ENCODE measurements at places on chromosomes 2 and 18.
A peak's percentile ranks its signal among the peaks of the same experiment; 100 is the strongest.

DNA sequence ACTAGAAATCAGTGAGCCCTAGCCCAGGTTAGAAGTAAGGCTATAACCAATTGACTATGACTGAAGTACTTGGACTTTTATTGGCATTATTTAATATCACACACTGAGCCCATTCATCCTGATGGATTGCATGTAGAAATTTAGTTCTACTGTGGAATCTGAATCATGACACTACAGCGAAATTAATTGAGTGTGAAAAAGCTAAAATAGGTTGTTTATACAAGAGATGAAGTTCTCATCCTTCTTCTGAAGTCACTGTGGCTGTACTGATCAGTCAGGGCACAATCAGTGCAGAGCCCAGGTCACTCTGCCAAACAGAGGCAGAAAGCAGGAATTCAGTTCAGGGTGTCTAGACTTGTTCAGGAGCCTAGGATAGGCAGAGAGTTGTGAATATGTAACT, 158.9 kb downstream of the BABAM2 start:
- DNase-seq: no peak

- no peak for DNase-seq
Observed at GRCh38 chr18:3485153-3486149, 35.5 kb downstream of the TGIF1 start.

GRCh38 chr2:38690499-38691420, 24.8 kb downstream of the GALM start:
- no peak for DNase-seq

DNA sequence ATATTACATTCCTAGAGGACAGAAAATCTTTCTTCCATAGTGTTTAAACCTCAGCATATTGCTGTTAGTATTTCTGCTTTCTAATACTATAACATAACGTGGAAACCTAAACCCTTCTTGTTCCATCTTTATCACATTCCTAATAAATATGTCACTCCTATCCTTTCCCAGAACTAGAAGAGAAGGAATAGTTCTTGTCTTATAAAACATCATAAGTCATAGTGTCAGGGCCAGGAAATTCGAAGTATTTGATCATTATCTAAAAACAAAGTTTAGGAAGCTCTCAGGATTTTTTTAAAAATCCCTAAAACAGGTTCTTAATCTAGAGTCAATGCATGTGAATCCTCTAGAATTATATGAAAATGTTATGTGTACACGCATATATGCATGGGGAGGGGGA, 2.0 kb downstream of the NHEJ1 start:
- DNase-seq: no peak

GRCh38 chr18:37403788-37404187, 161.8 kb downstream of the CELF4 start:
- no peak for DNase-seq

- DNase-seq: no peak
Observed at GRCh38 chr2:166775176-166775575, 113.1 kb upstream of the XIRP2 start.

GRCh38 chr2:20939931-20940795, 103.7 kb downstream of the APOB start:
- no peak for DNase-seq

DNA sequence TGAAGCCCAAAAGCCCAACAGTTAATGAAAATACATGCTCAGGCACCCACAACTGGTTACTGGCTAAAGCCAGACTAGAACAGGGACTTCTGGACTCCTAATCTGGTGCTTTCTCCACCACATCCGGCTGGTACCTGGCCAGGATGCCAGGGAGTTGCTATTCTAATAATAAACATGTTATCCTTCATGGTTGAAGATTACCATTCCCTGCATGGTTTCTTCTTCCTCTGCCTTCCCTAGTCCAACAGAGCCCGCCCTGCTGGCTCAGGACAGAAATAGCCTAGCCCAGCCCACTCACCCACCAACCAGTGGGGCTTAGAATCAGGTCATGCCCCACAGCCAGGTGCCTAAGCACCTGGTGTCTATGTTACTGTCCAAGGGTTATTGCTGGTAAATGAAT, 184.2 kb downstream of the TMEM247 start:
- DNase-seq: no peak

DNA sequence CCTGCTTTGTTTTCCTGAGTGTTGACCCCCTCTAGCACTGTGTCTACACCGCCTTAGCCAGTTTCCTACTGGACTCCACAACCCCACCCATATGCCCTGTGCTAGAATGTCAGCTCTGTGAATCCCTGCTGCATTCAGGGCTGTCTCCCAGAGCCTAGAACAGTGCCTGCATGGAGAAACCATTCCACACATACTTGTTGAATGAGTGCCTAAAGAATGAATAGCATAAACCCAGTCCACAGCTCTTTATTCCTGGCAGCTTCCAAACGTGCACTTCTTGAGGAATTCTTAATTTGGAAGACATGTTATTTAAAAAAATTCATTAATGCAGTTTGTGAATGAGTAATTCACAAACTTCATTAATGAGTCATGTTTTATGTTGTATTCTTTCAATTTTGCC, 6.5 kb upstream of the NAPG start:
- DNase-seq: no peak

DNA sequence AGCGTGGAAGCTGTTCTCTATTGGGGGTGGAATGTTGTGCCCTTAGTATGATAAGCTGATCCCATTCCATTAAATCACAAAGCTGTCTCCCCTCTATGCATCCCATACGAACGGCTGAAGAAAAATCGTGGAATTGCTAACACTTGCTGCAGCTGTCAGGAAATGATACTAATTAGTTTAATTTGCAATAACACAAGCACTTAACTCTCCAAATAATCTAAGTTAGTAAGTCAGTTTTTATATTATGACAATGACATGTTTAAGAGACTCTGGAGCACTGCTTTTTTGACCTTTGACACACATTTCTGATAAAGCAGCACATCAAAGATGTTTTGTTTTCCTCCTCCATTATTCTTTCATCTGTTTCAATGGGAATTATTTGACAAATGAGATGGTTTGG, 123.7 kb upstream of the SATB2 start:
- no peak for DNase-seq

GRCh38 chr2:20574930-20575329, 76.0 kb downstream of the HS1BP3 start:
- no peak for DNase-seq

DNA sequence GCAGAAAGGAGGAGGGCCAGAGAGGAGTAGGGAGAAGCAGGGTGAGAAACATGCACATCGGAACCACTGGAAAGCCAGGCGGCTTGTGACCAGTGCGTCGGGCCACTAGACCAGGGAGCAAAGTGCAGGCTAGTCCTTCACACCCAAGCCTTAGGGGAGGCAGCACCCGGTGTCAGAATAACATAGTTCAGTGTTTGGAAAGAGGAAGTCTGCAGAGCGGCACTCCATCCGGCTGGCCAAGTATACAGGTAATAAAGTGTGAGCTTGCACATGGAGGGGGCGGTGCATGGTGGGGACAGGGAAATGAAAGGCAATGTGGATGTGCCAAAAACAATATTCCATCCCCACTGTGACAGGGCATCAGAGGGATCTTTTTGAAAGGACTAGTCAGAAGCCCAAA, 69.7 kb downstream of the ZNF521 start:
- DNase-seq: no peak

- DNase-seq: no peak
Observed at GRCh38 chr2:193695367-193695766, 1500.6 kb upstream of the TMEFF2 start.

DNA sequence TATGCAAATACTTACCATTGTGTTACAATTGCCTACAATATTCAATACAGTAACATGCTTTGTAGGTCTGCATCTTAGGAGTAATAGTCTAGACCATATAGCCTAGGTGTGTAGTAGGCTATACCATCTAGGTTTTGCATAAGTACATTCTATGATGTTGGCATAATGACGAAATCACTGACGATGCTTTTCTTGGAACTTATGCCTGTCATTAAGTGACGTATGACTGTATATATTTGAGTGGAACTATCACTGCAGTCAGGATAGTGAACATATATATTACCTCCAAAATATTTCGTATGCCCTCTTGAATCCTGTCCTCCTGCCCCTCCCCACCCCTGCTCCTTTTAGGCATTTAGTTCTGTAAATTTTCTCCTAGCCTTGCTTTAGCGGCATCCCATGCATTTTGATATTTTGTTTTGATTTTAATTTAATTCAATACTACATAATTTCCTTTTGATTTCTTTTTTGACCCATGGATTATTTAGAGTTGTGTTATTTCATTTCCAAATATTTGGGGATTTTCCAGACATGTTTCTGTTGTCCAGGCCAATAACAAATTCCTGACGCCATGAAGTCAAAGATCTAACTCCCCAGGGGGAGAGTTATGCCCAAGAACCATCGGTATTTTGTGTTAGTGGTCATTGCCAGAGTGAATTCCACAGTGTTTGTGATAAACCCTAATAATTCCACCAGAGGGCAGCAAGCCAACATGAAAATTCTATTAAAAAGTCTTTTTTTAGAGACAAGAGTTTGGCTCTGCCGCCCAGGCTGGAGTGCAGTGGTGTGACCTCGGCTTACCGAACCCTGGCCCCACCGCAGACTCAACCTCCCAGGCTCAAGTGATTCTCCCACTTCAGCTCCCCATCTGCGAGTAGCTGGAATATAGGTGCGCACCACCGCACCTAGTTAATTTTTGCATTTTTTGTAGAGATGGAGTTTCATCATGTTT, 24.2 kb upstream of the CASP8 start:
- DNase-seq: peak; percentile 68

GRCh38 chr18:42640160-42640559, 475.3 kb downstream of the RIT2 start:
- no peak for DNase-seq

GRCh38 chr2:232928551-232929302, 58.7 kb downstream of the SNORC start:
- DNase-seq: no peak

GRCh38 chr2:74632939-74633312, 15.2 kb downstream of the M1AP start:
- DNase-seq: no peak

- DNase-seq: no peak
Observed at GRCh38 chr18:54130177-54130576, 94.3 kb downstream of the MBD2 start.
